HuH-7.5 (cell line): ENCODE measurements at places on chromosomes 16 and 17.

GRCh38 chr16:11666103-11667055, 1.9 kb upstream of the SNN start:
- no peak for DNase-seq

- no peak for DNase-seq
Observed at GRCh38 chr17:58318627-58319172, 9.9 kb downstream of the TSPOAP1 start.

GRCh38 chr16:65767125-65767524, 599.4 kb upstream of the CDH5 start:
- no peak for DNase-seq

GRCh38 chr16:3971261-3971660, 90.7 kb upstream of the CREBBP start:
- DNase-seq: no peak

- peak; percentile 83 for DNase-seq
Observed at GRCh38 chr16:68737046-68737729, at the start of gene CDH1. TSS of gene CDH1 (plus strand) at chr16:68737292. CDS start at chr16:68737416, 124 bp downstream.

GRCh38 chr17:79760197-79760906, 17.6 kb upstream of the CBX2 start:
- DNase-seq: no peak

GRCh38 chr17:43909537-43910231, 2.3 kb upstream of the MPP2 start:
- no peak for DNase-seq

GRCh38 chr17:8806253-8806925, 7.2 kb upstream of the MFSD6L start:
- DNase-seq: no peak

GRCh38 chr16:90008708-90009145, 10.5 kb downstream of the DBNDD1 start:
- no peak for DNase-seq

GRCh38 chr17:17937201-17937853, 34.9 kb downstream of the TOM1L2 start:
- no peak for DNase-seq

DNA sequence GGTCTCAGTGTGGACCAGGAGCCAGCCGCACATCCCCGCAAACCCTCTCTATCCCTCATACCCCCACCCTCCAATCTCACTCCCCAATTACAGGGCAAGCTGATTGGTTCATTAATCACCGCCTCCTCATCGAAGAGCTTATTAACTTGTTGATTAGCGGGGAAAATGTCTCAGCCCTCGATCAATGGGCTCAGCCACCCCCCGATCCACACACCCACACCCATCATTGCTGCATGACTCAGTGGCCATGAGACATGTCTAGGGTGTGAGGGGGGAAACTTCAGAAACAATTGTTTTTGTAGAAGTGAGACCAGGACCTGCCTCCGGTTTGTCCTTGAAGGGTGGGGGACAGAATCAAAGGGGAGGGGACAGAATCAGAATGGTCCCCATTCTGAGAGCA, 2.5 kb upstream of the PYY start:
- no peak for DNase-seq

- no peak for DNase-seq
Observed at GRCh38 chr16:87713451-87714229, 52.1 kb downstream of the KLHDC4 start.

DNA sequence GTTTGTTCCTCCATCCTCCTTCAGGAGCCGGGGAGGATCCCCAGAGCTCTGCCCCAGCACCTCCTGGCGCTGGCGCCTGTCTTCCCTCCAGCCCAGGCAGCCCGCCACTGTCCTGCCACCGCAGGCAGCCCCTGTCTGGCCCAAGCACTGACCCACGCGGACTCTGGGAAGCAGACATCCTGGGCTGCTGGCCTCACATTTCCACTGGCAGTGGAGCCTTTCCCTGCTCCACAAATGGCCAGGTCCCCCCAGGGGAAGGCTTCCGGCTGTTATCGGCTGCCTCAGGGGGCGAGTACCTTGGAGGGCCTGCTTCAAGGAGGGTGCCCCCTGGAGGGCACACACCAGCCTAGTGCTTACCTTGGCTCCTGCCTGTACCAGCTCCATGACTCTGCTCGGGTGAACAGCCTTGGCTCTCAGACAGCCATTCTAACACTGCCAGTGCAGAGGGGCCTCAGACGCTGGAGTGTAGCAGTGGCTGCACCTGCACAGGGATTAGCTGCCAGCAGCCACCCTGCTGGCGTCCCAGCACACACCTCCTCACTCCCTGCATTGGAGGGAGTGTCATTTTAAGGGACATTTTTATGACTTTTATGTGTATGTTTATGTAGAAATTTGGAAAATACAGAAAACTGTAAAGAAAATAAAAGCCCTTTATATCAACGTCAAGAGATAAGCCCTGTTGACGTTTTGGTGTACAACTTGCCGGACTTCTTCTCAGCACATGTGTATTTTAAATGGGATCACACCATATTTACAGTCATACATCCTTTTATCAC, 21.0 kb downstream of the ACE start:
- no peak for DNase-seq

GRCh38 chr16:73750639-73751038, 546.0 kb upstream of the PSMD7 start:
- DNase-seq: no peak

- DNase-seq: no peak
Observed at GRCh38 chr16:75695708-75696107, 5.6 kb downstream of the DUXB start.

GRCh38 chr16:79926451-79927205, 326.1 kb upstream of the MAF start:
- no peak for DNase-seq

DNA sequence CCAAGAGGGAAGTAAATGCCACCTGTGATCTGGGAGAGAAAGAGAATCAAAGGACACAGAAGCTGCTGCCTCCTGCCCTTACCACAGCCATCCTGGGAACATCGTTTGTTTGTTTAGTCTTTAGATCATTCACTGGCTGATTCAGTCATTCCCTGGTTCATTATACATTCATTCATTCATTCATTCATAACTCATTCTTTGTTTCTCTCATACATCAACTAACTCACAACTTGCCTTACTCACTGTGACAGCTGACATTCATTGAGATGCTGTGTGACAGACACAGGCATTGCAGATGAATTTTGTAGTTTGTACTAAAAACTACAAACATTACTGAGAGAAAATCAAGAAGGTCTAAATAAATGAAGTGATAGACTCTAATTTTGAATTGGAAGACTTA, 291.0 kb upstream of the TNRC6C start:
- no peak for DNase-seq

DNA sequence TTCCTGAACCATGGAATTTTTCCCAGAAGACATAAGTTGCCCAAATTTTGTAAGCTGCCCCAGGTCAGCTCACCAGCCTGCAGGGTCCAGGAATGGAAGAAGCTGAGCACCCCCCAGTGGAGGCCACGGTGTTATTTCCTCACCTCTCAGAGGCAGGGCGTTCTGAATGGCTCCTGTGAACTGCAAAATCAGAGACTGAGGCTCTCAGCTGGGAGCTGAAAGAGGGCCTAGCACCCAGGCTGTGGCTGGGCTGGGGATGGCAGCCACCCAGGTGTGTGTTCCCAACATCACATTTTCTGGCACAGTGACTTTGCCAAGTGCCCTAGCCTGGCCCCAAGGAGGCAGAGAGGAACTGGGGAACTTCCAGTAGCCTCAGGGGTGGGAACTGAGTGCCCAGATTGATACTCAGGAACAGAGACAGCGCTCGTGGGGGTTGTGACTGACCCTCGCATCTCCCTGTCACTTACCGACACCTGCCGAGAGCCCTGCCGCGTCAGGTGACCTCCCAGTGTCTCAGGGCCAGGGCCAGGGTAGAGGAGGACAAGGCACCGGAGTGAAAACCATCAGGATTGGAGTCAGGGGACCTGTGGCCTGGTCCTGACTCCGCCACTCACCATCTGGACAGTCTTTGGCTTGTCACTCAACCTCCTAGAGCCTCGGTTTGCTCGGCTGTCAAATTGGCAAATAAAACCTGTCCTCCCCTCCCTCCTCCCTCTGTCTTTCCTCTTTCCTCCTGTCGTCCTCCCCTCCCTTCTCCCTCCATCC, 11.3 kb downstream of the CACNG4 start:
- peak; percentile 58 for DNase-seq

GRCh38 chr16:25219070-25219737, 2.5 kb downstream of the AQP8 start:
- no peak for DNase-seq

DNA sequence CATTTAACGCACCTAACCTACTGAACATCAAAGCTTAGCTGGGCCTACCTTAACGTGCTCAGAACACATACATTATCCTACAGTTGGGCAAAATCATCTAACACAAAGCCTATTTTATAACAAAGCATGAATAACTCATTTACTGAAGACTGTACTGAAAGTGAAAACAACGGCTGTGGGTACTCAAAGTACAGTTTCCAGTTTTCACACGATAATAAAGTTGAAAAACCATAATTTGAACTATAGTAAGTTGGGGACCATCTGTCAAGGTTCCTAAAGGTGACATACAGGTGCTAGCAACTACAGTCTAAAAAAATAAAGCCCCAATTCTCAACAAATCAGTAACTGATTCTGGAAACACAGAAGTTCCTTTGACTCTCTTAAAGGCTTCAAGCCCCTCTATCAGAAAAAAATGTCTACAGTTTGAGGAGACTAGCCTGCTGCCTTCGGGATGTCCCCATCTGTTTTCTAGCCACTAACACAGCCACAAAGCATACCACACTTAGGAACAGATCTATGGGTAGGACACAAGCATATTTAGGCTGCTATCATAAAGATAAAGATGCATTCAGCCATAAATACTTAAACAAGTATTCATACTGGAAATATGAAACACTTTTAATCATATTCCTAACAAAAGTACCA, 71.3 kb downstream of the KANSL1 start:
- no peak for DNase-seq

DNA sequence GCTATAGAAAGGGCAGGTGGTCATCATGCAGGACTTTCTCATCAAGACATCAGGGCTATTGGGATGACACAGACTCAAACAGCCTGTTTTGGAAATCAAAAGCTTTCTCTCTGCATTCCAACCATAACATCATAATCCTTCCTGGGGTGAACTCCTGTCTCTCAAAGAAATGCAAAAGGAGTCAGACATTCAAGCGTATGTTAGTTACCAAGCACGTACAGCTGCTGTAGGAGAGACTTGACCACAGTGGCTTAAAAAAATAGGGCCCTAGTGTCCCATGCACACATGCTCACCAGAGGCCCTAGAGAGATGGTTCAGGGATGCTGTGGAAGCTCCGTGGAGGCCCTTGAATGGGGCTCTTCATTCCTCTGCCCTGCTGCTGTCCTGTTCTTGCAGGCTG, 24.6 kb upstream of the FOXF1 start:
- DNase-seq: no peak

- no peak for DNase-seq
Observed at GRCh38 chr17:15649861-15650421, 30.4 kb upstream of the FBXW10B start.

DNA sequence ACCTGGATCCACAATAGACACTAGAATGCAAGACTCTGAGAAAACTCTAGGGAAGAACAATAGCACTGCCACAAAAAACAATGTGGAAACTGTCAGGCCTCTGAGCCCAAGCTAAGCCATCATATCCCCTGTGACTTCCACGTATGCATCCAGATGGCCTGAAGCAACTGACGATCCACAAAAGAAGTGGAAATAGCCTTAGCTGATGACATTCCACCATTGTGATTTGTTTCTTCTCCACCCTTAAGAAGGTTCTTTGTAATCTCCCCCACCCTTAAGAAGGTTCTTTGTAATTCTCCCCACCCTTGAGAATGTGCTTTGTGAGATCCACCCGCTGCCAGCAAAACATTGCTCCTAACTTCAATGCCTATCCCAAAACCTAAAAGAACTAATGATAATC, 39.2 kb upstream of the TNRC6C start:
- no peak for DNase-seq

- DNase-seq: no peak
Observed at GRCh38 chr17:76561799-76562268, 22.0 kb downstream of the PRCD start.

DNA sequence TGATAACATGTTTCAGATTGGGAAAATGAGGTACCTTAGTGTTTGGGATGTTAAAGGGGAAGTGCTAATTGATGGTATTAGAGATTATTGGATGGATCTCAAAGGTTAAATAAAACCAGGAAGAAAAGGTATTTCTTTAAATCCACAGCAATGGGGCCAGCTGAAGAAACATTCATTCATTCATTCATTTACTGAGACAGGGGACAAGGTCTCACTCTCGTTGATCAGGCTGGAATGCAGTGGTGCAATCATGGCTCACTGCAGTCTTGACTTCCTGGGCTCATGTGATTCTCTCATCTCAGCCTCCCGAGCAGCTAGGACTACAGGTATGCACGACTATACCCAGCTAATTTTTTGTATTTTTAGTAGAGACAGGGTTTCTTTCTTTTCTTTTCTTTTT, 19.8 kb downstream of the EARS2 start:
- DNase-seq: no peak

DNA sequence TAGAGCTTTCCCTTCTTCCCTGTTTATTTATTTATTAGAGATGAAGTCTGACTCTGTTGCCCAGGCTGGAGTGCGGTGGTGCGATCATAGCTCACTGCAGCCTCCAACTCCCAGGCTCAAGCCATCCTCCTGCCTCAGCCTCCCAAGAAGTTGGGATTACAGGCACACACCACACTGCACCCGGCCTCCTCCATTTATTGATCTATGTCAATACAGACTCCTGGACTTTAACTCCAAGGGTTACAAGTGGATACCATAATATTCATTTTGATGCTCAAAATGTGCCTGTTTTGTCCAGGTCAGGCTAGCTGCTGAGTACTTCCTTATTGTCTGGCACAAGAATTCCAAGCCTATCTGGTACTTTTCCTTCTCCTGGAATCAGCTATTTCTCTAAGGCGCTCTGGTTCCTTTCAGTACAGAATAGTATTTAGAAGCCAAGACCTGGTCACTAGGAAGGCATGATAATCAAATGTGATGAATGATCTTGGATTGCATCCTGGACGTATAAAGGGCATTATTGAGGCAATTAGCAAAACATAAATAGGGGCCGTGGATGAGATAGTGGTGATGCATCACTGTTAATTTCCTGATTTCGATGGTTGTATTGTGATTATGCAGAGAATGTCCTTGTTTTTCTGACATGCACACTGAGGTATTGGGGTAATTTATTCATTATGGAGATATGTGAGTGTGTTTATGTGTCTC, 21.7 kb downstream of the IL4R start:
- DNase-seq: no peak

DNA sequence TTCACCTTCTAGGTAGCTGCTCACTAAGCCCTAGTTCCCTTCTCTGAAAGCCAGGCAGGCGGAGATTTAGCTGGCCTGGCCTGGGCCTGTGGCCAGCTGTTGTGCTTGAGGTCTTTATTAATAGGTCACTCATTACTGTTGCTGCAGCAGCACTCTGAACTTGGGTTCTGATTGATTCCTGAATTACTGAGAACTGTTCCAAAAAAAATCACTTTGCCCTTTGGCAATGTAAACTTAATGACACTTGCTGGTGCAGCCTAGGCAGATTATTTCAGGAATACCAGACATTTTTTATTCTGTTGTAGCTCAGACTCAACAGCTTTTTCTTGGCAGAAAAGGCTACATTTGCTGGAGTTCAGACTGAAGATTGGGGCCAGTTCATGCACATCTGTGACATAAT, 2.7 kb downstream of the TOM1L1 start:
- DNase-seq: peak; percentile 23

- DNase-seq: no peak
Observed at GRCh38 chr16:50469744-50470321, 78.4 kb upstream of the NKD1 start.

- no peak for DNase-seq
Observed at GRCh38 chr17:31856750-31857149, 2.3 kb downstream of the COPRS start.
